Stimulated activated CD8-positive, alpha-beta memory T cell treated with anti-CD3 and anti-CD28 coated beads, Interleukin-7, amount 100 ng/mL, for 4 hours (primary cell): ENCODE measurements at places on chromosomes 5 and 9.

- DNase-seq: no peak
Measured at GRCh38 chr9:5582835-5583195, 46.1 kb upstream of the RIC1 start.

GRCh38 chr9:69593301-69593700 is 78.9 kb downstream of the APBA1 start:
- DNase-seq: no peak

- no peak for DNase-seq
Measured at GRCh38 chr5:39942606-39943005, 517.8 kb upstream of the DAB2 start.

DNA sequence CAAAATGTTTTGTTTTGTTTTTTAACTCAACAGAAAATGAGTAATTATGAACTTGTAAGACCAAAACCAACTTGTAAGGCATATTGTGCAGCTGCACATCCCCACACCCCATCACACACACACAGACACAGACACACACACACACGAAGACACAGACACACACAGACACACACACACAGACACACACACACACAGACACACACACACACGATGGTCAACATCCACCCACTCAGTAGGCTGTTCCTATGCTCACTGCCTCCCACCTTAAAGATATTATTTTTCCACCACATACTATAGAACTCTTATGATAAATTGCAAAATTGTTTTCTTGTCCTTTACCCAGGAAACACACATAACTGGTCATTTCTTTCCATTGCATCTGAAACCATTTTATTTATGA is 6.2 kb downstream of the SHC3 start:
- DNase-seq: no peak

DNA sequence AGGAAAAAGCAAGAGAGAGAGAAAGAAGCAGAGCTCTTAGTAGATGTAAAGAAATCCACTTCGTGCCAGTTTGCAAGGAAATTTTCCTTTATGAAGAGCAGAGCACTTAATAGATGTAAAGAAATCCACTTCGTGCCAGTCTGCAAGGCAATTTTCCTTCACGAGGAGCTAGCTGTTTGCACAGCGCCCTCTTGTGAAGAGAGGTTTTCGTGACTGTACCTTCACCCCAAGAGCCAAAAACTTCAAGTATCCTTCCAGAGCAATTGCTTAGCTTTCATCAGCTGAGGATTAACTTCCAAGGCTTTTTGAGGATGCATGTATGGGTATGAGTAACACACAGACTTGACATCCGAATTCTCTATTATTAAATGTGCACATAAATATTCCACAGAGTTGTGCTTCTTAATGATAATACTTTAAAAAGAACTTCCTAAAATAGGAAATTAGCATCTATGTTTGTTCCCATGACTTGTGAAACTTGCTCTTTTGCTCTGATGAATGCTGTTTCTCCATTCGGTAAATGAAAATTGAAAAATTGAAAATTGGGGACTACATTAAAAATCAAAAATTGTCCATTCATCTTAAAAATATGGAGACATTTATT is 525.6 kb downstream of the PDE4D start:
- DNase-seq: no peak

DNA sequence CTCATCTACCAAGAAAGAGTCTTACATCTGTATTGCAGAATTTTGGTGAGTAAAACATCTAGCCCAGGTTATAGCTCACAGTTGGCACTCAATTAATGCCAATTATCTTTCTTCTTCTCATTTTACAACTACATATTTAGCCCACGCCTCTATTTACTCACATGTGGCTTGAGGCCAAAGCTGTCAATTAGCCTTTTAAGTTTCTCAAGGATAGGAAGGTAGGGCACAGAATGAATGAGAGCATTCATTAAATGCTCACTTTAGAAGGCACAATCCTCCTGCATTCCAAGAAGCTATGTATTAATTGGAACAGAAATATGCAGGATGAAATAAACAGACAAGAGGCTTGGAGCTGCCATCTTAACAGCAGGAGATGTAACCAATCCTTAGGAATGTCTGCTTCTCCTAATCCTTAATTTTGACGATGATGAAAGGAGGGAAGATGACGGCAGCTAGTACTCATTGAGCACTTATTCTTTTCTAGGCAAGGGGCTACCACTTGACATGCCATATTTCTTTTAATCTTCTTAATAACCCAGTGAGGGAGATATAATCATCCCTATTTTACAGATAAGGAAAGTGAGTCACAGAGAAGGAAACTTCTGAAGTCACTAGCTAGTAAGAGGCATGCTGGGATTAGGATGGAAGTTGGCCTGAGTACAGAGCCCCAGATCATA is 30.8 kb upstream of the PANK3 start:
- no peak for DNase-seq

GRCh38 chr9:7075154-7075553 is 317.4 kb downstream of the KDM4C start:
- no peak for DNase-seq

DNA sequence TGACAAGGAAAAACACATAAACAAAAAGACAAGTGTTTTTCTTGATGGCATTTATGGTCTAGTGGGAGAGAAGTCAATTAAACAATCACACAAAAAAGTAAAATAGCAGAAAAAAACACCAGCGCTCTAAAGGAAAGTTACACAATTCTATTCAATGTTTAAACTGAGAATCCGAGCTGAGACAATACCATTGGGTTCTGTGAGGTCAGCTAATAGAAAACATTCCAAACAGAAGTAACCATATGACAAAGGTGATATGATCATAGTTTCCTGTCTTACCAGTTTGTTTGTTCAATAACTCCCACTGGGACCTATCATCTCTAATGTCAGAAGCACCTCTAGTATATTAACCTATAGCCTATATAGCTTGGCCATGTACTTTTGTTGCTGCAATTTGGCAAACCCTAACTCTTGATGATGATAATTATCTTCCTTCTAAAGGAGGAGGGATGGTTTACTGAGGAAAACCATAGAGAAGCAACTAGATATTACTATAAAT is 1030.0 kb downstream of the CDH12 start:
- DNase-seq: no peak

- DNase-seq: no peak
Measured at GRCh38 chr5:151068433-151069197, 12.2 kb downstream of the TNIP1 start.

GRCh38 chr5:168136340-168136739 is 155.1 kb upstream of the WWC1 start:
- no peak for DNase-seq

- no peak for DNase-seq
Measured at GRCh38 chr5:17912794-17913193, 278.5 kb downstream of the TAF11L14 start.

GRCh38 chr9:121494192-121494591 is 5.5 kb downstream of the GGTA1 start:
- DNase-seq: no peak

GRCh38 chr5:59746241-59746765 is 147.2 kb downstream of the PDE4D start:
- DNase-seq: no peak

- DNase-seq: no peak
Measured at GRCh38 chr5:77262697-77263096, 52.2 kb downstream of the PDE8B start.

- no peak for DNase-seq
Measured at GRCh38 chr5:63233361-63233760, 654.7 kb downstream of the LRRC70 start.

- no peak for DNase-seq
Measured at GRCh38 chr9:132447346-132447745, 37.3 kb downstream of the CFAP77 start.

DNA sequence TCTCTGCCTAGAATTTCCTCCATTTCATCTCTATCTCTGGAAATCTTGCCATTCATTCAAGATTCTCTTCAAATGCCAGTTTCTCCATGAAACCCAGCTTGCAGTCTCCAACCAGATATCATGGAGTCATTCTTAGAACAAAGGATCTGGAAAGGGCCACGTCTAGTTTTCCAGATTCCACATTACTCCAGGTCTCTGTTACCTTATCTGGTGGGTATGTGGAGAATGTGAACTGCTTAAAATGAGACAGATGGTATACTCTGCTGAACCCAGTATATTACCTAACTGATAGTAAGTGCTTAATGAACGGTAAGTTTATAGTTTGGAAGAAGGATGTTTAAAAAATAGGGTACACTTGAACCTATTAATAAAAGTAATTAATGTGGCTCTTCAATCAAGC is 52.3 kb upstream of the ZSWIM6 start:
- DNase-seq: no peak

DNA sequence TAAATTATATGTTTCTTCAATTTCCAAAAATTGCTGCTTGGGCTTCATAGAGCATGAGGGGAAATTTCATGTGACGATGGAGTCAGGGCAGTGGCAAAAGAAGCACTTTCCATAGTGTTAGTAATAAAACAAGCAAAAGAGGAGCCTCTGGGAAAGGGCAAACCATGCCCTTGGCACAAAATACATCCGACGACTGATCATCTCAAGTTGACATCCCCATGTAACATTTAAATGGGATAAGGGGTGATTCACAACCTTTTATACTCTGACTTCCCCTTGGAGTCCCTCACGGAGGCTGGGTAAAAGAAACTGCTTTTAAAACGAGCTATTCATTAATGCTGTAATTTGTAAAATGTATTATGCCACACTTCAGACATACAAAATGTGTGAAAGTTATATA is 161.4 kb upstream of the DMRT1 start:
- DNase-seq: no peak

DNA sequence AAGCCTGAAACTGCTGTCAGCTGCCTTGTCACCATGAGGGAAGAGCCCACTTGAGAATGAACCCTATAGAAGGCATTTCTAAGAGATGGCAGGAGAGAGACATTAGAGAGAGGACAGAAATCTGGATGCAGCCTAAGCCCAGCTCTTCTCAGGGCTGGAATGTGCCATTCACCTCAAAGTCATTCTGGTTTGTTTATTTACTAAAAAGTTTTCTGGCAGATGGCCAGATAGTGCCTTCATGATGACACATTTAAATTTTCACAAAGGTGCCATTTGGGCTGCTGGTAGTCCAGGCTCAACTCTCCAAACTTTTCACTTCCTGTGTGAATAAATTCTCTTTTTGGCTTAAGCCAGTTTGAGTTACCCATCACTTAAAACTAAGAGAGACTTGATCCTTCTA is 144.6 kb upstream of the ZNF366 start:
- DNase-seq: no peak

DNA sequence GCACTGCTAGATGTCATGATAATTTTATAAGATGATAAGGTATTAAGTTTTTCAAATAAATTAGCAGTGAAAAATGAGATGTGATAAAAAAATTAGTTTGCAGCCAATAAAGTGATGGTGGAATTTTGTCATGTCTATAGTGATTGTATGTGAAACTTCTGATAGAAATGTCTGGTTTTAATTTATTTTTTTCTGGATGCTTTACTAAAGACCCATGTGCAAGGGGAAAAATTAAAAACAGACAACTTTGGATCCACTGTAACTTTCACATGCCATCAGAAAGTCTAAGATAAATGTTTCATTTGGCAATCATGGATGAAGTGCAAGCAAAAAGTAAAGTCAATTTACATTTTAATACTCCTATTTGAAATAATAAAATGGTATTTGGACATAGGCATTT is 4.4 kb upstream of the NDUFS4 start:
- DNase-seq: no peak

DNA sequence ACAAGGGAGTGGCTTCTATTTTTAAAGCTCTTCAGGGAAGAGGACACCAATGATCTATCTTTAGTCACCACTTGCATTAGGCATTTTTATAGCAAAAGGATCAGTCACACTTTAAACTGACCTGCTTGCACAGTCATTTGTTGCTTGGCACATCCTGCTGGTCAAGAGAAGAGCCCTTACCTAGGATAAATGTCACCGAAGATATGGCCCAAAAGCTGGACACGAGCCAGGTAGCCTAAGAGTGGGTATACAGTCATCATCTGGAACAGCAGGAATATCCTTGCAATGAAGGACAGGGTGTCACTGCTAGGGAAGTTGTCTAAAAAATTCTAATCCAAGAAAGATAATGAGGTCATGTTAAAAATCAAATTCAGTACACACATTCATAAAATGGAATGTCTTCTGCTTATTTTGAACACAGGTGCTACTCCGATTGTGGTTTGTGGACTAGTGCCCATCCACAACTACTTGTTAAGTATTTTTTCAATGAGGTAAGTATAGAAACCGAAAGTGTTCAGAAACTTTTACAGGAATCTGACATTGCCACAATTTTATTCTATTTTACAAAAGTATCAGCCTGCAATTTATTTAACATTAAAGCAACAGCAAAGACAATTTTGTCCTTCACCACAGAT is 78.4 kb downstream of the SLC38A9 start:
- DNase-seq: no peak

GRCh38 chr5:33023649-33024048 is 312.5 kb downstream of the NPR3 start:
- DNase-seq: no peak

GRCh38 chr9:104686081-104686480 is 8.2 kb upstream of the OR13D1 start:
- no peak for DNase-seq

- no peak for DNase-seq
Measured at GRCh38 chr9:35335164-35335563, 154.7 kb upstream of the RUSC2 start.
